ENCODE measurements at places on chromosomes 1 and 21.
A peak's percentile ranks its signal among the peaks of the same experiment; 100 is the strongest.

DNA sequence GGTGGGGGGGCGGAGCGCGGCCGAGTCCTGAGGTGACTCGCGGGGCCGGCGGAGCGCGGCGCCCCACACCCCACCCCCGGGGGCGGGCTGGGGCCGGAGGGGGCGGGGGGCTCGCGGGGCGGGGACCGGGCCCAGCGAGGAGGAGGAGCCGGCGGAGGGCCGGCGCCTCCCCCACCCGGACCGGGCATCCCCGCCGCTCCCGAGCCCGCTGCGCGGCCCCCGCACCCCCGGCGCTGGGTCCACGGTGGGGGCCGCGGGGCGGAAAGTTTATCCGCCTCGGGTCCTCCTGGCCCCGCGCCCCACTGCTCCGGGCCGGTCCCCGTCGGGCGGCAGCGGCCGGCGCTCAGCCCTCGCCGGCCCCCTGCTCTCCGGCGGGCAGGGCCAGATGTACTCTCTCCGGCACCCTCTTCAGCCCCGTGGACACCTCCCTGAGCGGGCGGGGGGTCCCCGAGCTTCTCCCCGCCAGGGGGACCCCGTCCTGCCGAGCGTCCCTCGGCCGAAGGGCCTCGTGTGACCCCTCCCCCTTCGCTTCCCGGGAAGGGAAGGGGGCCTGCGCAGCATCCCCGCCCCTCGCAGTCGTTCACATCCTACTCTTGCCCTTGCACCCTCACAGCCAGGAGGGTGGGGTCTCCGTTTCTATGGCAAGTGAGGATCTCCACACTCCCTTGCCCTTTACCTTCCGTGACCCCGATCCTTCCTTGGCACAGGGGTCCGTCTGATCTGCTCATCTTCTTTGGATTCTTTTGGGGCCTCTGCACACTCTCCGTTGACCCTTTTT, 663 bp downstream of the CAMTA1 start:
- H3K36me3 ChIP-seq, result no peaks in the 10 kb centered on the region
- H3K27me3 ChIP-seq, result no peaks in the 10 kb centered on the region
- peak overlapping the region; percentile 54 for H3K27ac ChIP-seq
- DNase-seq, result peak; percentile 61

- no peak for DNase-seq
- no peaks in the 10 kb centered on the region for H3K27me3 ChIP-seq
- H3K27ac ChIP-seq, result no peak overlapping the region
- no peaks in the 10 kb centered on the region for H3K36me3 ChIP-seq
Measured at GRCh38 chr1:241542199-241542907, 10.2 kb downstream of the KMO start.

DNA sequence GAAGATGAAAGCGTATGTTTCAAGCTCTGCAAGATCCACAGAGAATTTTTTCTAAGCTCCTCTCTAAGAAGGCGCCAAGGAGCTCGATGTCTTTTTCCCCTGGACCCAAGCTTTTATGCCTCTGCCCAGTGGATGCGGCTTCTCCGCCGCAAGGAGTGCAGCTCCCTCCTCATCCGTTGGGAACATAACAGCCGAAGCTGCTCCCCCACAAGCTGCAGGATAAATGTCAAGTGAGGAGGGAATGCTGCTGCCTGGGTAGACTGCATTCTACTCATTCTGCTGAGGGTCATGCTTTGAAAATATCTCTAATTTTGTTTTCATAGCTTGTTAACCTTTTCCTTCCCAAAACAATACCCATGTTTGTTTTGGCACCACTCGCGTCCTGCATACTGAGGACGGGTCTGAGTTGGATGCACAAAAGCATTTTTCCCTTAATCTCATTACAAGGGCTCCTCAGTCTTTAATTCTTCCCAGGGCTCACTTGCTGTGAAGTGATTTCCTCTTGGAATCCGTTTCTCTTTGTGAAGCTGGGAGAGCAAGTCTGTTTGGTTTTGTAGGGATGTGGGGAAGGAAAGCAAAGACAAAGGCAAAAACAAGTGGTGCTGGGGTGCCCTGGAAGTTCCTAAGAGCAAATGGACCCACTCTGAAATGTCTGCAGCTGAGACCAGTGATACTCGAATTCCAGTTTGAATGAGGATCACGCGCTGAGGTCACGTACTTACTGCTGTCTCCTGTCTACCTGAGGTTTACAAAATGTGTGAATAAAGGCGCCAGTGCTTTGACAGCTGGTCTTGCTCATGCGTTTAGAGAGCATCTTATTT, 134.0 kb upstream of the IRF2BP2 start:
- H3K36me3 ChIP-seq, result no peaks in the 10 kb centered on the region
- no peak overlapping the region for H3K4me3 ChIP-seq
- no peak for DNase-seq

DNA sequence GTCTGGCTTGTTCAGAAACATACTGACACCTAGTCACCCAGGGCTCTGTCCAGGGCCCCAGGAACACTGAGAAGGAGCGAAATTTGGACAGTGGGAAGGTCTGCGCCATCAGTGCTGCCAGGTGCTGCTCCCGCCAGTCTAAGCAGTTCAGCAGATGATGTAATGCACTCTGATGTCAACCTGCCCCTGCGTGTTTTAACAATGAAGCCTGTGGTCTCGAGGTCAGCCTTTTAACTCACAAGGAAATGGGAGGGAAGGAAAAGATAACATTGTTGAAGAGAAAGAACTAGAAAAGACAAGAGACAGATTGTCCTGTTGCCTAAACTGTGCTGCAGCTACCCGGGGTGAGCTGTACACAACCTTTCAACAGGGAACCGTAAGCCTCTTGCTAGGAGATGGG, 126.6 kb upstream of the IFFO2 start:
- H3K27me3 ChIP-seq, result no peaks in the 10 kb centered on the region
- H3K36me3 ChIP-seq, result peaks cover 41% of the 10 kb centered on the region
- DNase-seq, result no peak
- H3K4me3 ChIP-seq, result no peak overlapping the region
- peak overlapping the region; percentile 18 for H3K27ac ChIP-seq

DNA sequence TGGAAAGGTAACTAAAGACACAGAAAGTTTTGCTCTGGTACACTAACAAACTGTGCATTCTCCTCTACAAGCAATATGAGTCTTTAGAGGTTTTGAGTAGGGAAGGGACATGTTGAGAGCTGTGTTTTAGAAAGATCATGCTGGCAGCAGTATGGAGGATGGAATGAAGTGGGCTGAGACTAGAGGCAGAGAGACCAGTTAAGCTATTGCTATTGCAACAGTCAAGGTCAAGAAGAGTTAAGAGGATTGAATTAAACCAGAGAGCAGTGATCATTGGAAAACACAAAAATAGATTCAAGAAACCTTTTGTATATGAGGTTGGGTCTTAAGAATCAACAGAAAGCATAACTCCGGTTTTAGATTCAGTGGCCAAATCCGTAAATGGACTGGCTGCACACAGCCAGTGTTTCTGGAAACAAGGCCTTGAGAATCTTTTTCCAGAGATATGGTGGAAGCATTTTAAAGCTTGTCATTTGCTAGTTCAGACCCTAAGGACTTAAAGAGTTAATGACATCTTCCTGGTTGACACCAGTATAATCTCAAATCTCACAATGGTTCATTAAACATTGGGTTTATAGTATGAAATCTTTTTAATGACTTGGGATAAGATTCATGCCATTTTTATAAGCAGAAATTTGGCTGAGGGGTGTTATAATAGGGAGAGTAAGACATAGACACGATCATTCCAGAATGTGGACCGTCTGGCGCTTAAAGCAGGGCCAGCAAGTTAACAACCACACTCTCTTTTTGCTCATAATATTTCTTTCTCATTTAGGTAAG, 177.9 kb downstream of the NR5A2 start:
- H3K27ac ChIP-seq, result no peak overlapping the region
- H3K27me3 ChIP-seq, result no peaks in the 10 kb centered on the region
- no peak for DNase-seq

DNA sequence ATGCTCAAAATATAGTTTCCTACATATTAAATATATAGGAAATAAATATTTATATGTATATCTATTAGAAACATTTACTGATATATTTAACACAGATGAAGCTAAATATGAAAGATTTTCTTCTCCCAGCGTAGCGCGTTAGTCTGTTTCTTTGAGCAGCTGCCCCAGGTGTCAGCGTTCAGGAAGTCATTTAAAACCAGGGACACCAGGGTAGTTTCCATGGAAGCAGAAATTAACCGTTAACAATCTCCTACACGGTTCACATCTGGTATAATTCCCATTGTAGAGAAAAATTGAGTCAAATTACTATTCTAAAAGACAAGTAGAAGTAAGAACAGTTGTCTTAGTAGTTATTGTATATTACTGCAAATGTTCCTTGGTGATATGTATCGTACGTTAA, 1443.7 kb downstream of the MRPL39 start:
- no peaks in the 10 kb centered on the region for H3K4me1 ChIP-seq
- DNase-seq, result no peak
- no peak overlapping the region for H3K27ac ChIP-seq
- H3K27me3 ChIP-seq, result no peaks in the 10 kb centered on the region
- no peaks in the 10 kb centered on the region for H3K36me3 ChIP-seq

All from right lobe of liver (tissue), 6 donors.